CD4-positive, CD25-positive, alpha-beta regulatory T cell (primary cell): ENCODE measurements at places on chromosomes 7 and 10. TPM values are rescaled to one million over a fixed set of nuclear protein-coding genes. Genes with fewer than 3 reads are reported as not detected.

DNA sequence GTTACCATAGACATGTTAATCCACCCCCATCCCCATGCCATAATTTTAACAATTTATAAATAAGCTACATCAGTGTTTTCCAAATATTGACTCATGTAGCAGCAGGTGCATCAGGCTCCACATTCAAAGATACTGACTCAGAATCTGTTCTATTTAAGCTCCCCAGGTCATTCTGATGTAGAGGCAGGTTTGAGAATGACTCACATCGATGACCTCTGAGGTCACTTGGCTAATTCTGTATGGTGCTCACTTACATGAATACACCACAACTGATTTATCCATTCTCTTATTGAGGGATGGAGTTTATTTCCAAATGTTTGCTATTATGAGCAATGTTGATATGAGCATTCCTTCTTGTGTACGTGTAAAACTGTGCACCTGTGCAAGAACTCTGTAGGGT lies 1159.0 kb downstream of the TYW1 start:
- no peak for DNase-seq

The TAS2R60 gene
- total RNA-seq = 0.42 TPM

The PON1 gene
- not detected for total RNA-seq

DNA sequence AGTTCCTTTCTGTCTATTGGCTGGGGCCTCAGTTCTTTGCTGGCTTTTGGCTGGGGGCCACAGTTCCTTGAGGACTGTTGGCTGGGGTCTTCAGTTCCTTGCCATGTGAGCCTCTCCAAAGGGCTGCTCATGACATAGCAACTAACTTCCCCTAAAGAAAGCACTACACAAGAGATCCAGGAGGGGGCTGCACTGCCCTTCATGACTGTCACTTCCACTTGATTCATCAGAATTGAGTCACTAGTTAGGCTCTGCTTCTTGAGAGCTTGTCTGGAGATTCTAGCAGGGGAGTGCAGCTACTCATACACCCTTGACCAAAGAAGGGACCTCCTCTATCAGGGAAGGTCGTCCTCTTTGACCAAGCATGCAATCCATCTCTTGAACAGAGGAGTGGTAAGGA lies 38.0 kb upstream of the MKX start:
- DNase-seq = no peak

DNA sequence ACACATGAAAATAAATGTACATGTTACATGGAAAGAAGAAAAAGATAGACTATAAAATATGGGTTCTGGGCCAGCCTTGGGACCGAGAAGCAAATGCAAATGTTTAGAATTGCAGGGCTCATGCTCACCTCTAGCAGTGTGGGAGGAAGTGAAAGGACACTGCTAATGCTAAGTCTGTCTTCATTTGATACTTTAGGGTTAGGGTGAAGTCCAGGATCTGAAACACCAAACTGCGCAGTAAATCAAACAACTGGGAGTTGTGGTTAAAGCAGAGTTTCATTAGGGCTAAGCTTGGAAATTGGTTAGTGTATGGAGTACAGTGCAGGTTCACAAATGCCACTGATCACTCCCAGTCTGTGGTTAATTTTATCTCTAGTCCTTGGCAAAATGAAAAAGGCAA lies 73.2 kb upstream of the PDK4 start:
- DNase-seq = no peak

The TMEM236 gene
- 0.10 TPM for total RNA-seq

The VSTM2A gene
- total RNA-seq = not detected

DNA sequence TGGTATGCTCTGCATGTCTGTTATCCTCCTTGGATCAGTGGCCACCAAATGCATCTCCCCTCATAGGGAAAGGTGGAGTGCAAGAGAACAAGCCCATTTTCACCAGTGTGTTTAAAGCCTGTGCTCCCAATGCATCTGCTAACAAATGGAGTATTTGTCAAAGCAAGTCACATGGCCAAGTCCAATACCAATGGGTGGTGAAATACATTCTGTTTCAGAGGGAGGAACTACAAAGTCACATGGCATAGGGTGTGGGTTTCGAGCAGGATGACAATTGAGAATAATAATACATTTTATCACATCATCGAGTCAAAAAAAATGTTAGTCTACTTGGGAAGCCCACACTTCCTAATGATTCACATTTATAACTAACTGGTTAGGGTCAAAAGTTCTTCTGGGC lies 62.7 kb downstream of the SUGCT start:
- DNase-seq = no peak

DNA sequence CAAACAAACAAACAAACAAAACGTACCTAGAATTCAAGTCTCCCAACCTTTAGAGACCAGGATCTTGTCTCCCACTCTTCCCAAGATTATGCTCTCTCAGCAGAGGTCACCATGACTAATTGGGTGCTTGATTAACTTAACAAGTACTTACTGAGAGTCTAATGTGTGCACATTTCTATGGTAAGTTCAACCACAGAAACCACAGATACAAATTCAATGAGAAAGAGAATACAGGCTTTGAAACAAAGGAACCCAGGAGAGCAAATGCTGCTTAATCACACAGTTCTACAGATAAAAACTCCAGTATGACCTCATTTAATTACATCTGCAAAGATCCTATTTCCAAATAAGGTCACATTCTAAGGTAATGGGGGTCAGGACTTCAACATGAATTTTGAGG lies 142.8 kb downstream of the DNAJC1 start:
- DNase-seq = no peak

DNA sequence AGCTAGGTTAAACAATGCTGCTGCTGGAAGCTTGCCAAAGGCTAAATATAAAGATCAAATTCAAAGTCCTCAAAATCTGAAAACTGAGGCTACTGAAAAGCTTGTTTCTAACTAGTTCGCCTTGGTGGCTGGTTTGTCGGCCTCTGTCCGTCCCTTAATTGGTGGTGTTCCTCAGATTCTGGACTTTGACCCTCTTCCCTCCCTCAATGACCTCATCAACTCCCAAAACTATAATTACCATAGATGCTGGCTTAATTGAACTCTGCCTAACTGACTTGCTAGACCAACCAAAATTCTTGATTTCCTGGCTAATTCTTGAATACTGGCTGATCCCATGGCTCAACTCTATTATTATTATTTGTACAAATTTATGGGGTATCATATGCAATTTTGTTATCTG lies 15.6 kb downstream of the ARHGAP21 start:
- DNase-seq = no peak

The LRMDA gene
- 0.10 TPM for total RNA-seq

GRCh38 chr10:102900006-102900405 lies 18.1 kb upstream of the CNNM2 start:
- no peak for DNase-seq

DNA sequence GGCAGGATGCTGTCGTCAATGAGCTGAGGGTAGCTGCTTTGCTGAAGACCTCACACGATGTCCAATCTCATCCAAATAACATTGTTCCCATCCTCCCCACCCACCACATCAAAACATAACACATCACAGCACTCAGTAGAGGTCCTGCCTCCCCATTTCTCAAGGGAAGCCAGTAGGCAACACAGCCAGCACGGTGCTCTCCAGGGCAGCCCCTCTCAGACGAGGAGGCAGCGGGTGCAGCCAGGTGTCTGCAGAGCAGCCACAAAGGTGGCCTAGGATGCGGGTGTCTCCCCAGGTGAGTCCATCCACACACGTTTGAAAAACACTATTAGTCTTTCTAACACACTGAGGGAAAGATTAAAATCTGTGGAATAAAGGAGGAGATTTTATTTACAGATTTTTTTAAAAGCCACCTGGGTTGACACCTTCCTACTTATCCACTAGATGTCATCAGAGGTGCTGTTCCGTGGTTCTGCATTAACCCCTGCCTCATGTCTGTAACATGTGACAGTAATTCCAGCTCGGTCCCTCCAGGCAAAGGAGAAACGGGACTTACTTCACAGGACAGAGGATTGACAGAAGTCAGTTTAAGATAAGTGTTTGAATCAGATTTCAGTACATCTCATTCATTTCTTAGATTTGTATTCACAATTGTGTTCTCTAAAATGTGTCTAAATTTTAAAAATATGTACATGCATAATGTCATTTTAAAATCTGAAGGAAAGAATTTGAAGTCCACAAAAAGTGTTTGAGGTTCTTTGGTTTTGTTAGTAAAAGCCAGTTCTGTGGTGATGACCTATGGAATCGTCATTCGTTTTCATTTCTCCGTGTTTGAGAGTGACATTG lies 68.0 kb downstream of the LANCL2 start:
- peak; percentile 49 for DNase-seq

DNA sequence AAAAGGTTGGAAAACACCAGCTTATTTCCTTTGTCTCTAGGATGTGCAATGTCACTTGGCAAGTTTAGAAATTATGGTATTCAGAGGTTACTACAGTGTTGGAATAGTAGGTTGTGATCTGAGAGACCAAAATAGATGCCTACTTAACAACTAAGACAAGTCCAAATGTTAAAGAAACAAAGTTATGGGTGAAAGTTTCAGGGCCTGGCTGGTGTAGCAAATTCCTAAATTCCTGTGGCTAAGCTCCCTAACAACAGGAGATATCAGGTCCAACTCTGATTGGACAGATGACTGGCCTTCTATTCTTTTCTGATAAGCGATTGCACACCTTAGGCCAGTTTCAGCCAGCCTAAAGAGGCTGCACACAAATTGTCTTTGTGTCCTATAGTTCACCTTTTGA lies 873.5 kb downstream of the REEP3 start:
- DNase-seq = no peak

- DNase-seq = no peak
These were observed 52.4 kb upstream of the RHEB start for GRCh38 chr7:151572136-151572535.

The SKIDA1 gene
- total RNA-seq = 0.10 TPM

The PLAU gene
- 0.35 TPM for total RNA-seq

The C1QL3 gene
- not detected for total RNA-seq

The CCAR1 gene
- 86.6 TPM for total RNA-seq

GRCh38 chr7:40805361-40805760 lies 670.6 kb downstream of the SUGCT start:
- no peak for DNase-seq

DNA sequence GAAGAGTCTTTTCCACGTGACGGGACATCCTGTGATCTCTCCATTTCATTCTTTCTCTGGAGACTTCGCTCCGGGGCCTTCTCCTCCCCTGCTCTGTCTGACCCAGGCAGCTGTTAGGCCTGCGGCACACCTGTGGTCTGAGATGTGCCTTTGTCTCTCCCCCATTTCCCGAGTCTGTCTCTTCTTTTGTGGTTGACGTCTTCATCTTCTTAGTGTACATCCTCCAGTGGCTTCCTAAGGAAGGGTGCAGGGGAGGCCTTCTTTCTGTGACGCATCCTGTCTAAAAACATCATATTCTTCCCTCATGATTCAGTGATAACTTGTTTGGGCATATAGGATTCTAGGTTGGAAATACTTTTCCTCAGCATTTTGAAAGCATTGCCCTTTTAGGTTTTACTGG lies 17.2 kb upstream of the ATP6V0E2 start:
- no peak for DNase-seq

- DNase-seq = no peak
These were observed 124.3 kb downstream of the PTPRN2 start for GRCh38 chr7:158463317-158463716.

The ELMO1 gene
- 162 TPM for total RNA-seq

The GATA3 gene
- 182 TPM for total RNA-seq

DNA sequence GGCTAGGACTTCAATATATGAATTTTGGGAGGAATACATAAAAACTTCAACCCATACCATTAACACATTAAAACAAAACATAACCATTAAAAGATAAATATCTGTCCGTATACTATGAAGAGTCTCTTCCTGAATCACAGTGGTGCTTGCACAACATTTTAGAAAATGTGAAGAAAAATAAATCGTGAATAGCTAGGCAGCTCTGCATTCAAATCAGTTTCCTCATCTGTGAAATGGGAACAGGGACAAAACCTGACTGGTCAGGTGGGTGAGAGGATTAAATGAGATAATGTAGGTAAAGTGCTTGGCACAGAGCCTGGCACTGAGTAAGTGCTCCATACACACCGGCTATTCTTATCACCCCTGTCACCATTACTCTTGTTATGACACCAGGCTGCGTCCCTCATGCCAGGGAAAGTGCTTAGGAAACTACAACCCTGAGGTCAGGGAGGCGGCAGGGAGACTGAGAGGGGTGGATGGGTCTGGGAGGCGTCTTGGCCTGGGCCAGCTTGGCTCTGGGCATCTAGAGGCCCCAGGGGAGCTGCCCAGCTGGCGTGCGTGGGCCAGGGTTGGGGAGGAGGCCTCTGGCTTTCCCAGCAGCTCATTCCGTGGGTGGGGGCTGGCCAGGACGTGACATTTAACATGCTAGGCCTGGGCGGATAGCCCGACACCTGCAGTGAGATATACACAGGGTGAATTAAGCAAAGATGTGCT lies 78.3 kb downstream of the SH3PXD2A start:
- DNase-seq = no peak

DNA sequence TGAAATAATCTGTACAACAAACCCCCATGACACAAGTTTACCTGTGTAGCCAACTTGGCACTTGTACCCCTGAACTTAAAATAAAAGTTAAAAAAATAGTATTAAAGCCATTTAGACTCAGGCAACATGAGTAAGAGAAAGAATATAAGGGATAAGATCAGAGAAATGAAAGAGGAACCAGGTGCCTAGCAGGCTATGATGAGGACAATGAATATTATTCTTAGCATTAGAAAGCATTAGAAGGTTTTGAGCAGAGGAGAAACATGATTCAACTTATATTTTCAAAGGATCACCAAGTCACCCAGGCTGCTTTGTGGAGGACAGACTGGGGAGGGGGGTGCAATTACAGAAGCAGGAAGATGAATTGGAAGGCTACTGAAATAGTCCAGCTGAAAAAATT lies 48.1 kb upstream of the TES start:
- DNase-seq = no peak

GRCh38 chr7:122413339-122413738 lies 108.8 kb upstream of the FEZF1 start:
- DNase-seq = no peak

The PSD gene
- total RNA-seq = 2.9 TPM

DNA sequence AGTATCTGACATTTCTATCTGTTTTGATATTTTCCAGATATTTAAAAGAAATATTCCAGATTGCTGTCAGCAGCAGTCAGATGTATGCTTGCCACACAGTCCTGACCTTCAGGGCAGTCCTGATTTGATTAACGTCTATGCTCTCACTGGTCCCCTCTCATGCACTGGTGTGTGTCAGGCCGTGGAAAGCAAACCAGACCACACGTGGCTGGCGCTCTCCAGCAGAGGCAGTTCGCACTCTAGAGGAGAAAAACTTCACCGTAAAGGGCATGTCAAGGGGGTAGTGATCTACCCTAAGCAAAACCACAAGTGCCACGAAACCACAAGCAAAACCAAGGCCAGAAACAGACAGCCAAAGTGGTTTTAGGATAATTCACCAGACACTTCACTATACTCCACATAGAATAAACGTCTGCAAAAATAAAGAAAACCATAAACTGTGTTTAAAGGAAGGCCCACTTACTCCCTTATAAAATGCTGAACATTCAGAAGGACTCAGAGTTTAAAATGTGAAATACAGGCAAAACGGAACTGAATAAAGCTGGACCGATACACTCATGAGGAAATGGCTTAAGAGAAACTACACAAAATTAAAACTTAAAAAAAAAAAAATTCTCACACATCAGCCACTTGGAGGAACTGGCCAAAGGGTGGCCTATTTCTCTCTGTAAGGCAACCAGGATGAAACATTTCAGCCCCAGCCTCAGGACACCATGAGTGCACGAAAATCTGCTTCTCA lies 26.4 kb downstream of the PARP12 start:
- peak; percentile 24 for DNase-seq

The PTPRZ1 gene
- not detected for total RNA-seq

The POLR2J2 gene
- total RNA-seq = 56.4 TPM
